ENCODE measurements at places on chromosomes 2 and 18.
A peak's percentile ranks its signal among the peaks of the same experiment; 100 is the strongest.

DNA sequence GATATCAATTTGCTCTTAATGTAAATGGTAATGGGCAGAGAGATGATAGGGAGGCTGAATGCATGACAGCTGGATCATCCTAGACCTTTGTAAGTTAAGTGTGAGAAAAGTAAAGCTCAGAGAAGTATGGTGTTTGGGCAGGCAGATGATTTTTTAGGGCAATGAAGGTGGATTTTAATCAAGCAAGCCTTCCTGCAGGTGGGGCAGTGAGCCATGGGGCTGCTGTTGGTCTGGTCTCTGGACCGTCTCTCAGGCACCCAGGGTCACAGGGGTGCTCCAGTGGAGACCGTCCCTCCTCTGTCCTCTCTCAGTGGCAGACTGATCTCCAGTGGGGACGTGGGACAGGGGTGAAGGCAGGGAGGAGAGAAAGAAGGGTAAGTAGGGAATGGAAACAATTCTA lies 69.8 kb upstream of the STK17B start:
- DNase-seq, result no peak

DNA sequence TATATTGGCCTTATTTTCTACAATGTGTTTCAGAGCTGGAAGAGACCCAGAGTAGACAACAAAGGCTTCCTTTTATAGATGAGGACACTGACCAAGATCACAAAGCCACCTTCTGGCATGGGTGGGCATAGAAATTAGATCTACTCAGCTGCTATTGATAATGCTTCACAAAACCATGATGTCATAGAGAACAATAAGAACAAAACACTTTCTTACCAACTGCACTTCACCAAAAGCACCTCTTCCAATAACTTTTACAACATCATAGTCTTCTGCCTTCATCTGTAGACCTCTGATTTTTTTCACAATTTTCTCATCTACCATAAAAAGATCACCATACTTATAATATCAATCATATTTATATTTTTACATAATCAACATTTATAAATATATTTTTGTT lies 58.1 kb downstream of the ROCK2 start:
- DNase-seq, result no peak

GRCh38 chr2:105576050-105576439 lies 168.7 kb upstream of the NCK2 start:
- no peak for DNase-seq

DNA sequence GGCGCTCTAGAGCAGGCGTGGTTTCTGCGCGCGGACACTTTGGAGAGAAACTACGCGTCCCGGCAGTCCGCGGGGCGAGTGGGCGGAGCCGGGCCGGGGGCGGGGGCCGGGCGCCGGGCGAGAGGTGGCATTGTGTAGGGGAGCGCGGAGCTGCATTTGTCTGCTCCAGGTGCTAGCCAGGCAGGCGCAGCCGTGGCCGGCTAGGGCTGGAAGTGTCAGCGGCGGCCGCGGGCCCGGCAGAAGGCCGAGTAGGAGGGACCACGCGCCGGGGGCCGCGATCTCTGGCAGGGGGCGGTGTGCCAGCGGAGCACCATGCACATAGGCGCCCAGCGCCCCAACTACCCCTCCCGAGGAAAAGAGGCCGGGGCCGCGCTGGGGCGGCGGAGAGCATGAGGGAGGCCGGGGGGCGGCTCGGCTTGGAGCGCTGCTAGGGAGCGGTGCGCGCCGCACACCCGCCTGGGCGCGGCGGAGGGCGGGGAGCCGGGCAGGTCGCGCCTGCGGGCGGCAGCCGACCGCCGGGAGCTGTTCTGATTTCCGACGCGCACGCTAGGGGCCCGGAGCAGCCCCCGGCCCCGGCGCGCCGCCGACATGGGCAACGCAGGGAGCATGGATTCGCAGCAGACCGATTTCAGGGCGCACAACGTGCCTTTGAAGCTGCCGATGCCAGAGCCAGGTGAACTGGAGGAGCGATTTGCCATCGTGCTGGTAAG lies at the start of gene FMNL2:
FMNL2 (plus strand) TSS at position 159 of the 710 bp plus-strand sequence.
- peak; percentile 70 for DNase-seq

DNA sequence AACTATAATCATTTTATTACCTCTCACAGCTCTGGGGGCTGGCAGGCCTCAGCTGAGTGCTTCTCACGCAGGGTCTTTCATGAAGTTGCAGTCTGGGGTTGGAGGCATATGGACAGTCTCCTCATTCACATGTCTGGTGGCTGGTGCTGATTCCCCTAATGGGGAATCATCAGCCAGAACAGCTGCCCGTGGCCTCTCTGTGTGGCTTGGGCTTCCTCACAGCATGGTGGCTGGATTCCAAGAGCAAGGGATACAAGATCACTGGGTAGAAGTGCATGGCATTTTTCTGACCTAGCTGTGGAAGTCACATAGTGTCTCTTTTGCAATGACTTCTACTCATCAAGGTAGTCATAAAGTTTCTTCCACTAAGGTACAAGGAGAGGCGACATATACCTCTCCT lies 59.0 kb upstream of the LAPTM4A start:
- no peak for DNase-seq

- DNase-seq, result no peak
Measured at GRCh38 chr2:150045601-150046000, 441.9 kb downstream of the RND3 start.

- no peak for DNase-seq
Measured at GRCh38 chr18:54250846-54251261, 18.5 kb upstream of the POLI start.

- no peak for DNase-seq
Measured at GRCh38 chr18:56560992-56561391, 77.4 kb downstream of the TXNL1 start.

DNA sequence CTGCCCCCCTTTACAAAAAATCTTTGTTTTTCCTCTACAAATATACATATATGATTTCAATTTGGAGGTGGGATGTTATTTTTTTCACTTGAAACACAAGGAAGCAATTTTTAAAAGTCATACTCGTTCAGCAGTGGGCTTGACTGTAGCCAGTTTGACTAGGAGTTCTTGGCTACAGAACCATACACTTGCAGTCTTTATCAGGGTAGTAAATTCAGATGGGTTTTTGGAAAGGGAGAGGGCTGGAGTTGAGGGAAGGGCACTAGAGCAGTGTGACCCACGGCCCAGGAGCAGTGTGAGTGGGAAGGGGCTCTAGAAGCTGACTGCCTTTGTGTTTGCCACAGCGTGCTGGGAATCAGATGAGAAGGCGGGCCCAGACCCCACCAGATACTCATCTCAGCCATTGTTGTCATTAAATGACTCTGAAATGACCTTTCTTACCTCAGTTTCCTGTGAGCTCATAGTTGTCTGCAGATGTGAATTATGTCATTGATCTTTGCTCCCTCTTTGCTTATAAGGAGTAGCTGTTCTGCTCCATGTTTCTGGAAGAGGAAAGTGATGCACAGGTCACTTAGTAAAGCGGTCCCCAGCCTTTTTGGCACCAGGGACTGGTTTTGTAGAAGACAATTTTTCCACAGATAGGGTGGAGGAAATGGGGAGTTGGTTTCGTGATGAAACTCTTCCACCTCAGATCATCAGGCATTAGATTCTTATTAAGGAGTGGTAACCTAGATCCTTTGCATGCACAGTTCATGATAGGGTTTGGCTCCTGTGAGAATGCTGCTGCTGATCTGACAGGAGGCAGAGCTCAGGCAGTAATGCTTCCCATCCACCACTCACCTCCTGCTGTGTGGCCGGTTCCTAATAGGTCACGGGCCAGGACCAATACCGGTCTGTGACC lies 116.8 kb downstream of the SPTBN1 start:
- no peak for DNase-seq

DNA sequence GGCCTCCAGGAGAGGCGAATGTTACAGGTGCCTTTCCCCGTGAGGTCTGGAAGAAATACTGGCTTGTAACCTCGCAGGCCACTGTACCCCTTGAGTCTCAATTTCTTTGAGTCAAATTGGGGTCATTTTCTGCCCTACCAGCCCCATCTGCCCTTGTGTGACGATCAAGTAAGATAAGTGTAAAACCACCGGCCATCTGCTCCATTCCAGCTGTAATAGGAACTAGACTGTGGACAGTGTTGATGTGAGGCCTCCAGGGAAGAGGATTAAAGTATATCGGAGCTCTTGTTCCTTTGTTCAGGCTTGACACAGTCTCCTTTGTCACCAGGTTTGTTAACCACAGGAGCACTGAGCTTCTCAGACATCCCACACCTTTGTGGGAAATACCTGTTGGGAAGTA lies 65.6 kb downstream of the MRPS9 start:
- DNase-seq, result no peak

DNA sequence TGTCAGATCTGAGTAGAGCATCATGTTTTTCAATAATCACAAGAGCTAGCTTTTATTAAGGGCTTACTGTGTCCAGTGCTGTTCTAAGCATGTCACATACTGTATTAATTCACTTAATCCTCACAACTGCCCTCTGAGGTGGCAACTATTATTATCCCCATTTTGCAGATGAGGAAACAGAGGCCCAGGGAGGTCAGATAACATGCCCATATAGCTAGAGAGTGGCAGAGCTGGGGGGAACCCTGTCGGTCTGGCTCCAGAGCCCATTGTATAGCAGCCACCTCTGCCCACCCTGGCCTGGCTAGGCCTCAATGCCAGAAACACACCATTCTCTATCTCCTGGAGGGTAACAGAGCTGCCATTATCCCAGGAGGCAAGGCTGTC lies 113.2 kb downstream of the B3GNT2 start:
- no peak for DNase-seq

GRCh38 chr2:101882769-101883307 lies 108.9 kb upstream of the IL1R2 start:
- no peak for DNase-seq

GRCh38 chr2:135473567-135473966 lies 57.5 kb downstream of the ZRANB3 start:
- DNase-seq, result no peak

- DNase-seq, result no peak
Measured at GRCh38 chr18:78882585-78882984, 97.0 kb upstream of the SALL3 start.

- DNase-seq, result no peak
Measured at GRCh38 chr18:62499263-62499650, 23.6 kb upstream of the ZCCHC2 start.

DNA sequence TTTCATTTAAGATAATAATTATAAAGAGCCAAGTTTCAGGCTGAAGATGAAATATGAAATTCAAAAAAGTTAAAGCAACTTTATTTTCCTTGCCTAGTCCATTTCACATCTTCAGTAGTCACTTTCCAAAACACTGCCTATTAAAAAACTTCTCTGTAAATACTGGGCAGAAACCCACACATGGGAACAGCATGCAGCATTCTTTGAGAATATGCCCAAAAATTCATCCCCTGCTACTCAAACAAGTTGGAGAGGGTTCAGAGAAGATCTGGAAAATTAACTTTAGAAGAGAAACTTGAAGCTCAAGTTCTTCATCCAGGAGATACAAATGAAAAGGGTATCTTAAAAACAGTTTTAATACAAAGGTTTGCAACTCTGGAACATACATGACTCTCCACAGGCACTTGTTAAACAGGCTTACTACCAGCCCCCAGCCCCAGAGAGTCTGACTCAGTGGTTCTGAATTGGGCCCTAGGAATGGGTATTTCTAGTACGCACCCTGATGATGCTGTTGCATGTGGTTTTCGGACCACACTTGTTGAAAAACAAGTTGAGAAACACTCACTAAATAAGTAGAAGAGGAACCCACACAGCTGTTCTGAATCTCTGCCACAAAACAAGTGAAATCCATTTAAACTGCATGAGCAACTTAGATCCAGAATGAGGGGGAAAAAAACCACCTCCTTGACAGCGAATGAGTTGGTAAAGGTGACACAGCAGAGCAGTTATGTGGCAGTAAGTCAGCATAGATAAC lies 329.1 kb downstream of the SATB2 start:
- no peak for DNase-seq
